ENCODE measurements at places on chromosomes 3 and 15. TPM values are rescaled to one million over a fixed set of nuclear protein-coding genes. Genes with fewer than 3 reads are reported as not detected.

CCR8 gene
- not detected for total RNA-seq

ALPK3 gene
- 14.0 TPM for total RNA-seq

GRIP2 gene
- total RNA-seq: 1.1 TPM

- no peaks in the 10 kb centered on the region for H3K36me3 ChIP-seq
- H3K27ac ChIP-seq: no peak overlapping the region
- no peaks in the 10 kb centered on the region for H3K27me3 ChIP-seq
- H3K4me1 ChIP-seq: no peaks in the 10 kb centered on the region
- DNase-seq: no peak
These were observed 156.7 kb downstream of the DIPK2A start for GRCh38 chr3:144128108-144128892.

DNA sequence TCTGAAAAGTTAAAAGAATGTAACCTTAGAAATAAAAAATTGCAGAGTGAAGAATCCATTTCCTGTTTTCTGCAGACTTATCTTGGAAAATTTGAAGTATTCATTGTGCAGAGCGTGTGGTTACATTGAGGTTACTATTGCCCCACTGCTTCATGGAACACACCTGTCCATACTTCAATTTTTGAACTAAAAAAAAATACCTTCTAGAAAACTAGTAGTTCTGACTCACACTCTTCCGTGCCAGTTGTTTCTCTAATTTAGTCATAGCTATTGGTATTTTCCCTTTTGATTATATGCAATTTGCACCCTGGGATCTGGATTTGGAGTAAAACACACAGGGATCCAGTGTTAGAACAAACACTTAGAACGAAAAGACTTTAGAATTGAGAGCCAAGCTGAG is 111.8 kb upstream of the LYSMD4 start:
- H3K36me3 ChIP-seq: no peaks in the 10 kb centered on the region
- no peak overlapping the region for H3K27ac ChIP-seq
- H3K4me3 ChIP-seq: no peak overlapping the region
- no peak for DNase-seq

GRCh38 chr15:100863075-100863795 is 16.4 kb upstream of the ALDH1A3 start:
- H3K27ac ChIP-seq: no peak overlapping the region
- H3K4me1 ChIP-seq: no peaks in the 10 kb centered on the region
- no peak overlapping the region for H3K4me3 ChIP-seq

Data from lower lobe of right lung (tissue), 2 donors.